ENCODE measurements at places on chromosomes 6 and 20. TPM values are rescaled to one million over a fixed set of nuclear protein-coding genes. Genes with fewer than 3 reads are reported as not detected.

GRCh38 chr6:159430323-159430722, 261.1 kb downstream of the FNDC1 start:
- no peaks in the 10 kb centered on the region for H3K36me3 ChIP-seq
- no peak for DNase-seq
- H3K27me3 ChIP-seq: peaks cover 4% of the 10 kb centered on the region
- no peak overlapping the region for H3K4me3 ChIP-seq
- H3K27ac ChIP-seq: no peak overlapping the region

XKR7 gene
- not detected for total RNA-seq

DNA sequence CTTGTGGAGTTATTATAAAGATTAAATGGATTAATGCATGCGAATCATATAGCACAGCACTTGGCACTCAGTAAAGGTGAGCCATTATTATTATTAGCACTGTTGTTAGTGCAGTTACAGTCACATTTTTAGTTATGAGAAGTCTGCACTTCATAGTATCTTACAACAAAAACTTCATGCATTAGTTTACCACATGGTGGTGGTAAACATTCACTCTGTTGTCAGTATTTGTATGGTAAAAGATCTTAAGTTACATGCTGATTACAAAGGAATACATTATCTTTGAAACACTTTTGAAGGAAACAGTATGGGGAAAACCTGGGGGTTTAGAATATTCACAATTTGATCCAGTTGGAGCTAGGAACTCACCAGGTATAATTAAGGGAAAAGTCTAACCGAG, 20.8 kb downstream of the TMEM14A start:
- no peak overlapping the region for H3K27ac ChIP-seq
- no peaks in the 10 kb centered on the region for H3K4me1 ChIP-seq
- H3K36me3 ChIP-seq: peaks cover 4% of the 10 kb centered on the region

NRN1 gene
- not detected for total RNA-seq

- no peak for DNase-seq
- peak overlapping the region; percentile 49 for H3K4me3 ChIP-seq
- peaks cover 22% of the 10 kb centered on the region for H3K4me1 ChIP-seq
- H3K27me3 ChIP-seq: no peaks in the 10 kb centered on the region
- no peaks in the 10 kb centered on the region for H3K36me3 ChIP-seq
These were observed 21.3 kb upstream of the RREB1 start for GRCh38 chr6:7086488-7086887.

- H3K36me3 ChIP-seq: no peaks in the 10 kb centered on the region
- H3K27ac ChIP-seq: no peak overlapping the region
- peaks cover 53% of the 10 kb centered on the region for H3K27me3 ChIP-seq
- no peak overlapping the region for H3K4me3 ChIP-seq
- DNase-seq: no peak
These were observed 129.8 kb upstream of the SPACA1 start for GRCh38 chr6:87917886-87918285.

DNPH1 gene
- total RNA-seq: 24.5 TPM

Data from chondrocyte (in vitro differentiated cells).